ENCODE measurements at places on chromosomes 2 and 18.

- DNase-seq: no peak
Measured at GRCh38 chr2:112476434-112476833, 5.5 kb upstream of the TTL start.

GRCh38 chr2:156625360-156626170 lies 189.4 kb downstream of the GPD2 start:
- no peak for DNase-seq

DNA sequence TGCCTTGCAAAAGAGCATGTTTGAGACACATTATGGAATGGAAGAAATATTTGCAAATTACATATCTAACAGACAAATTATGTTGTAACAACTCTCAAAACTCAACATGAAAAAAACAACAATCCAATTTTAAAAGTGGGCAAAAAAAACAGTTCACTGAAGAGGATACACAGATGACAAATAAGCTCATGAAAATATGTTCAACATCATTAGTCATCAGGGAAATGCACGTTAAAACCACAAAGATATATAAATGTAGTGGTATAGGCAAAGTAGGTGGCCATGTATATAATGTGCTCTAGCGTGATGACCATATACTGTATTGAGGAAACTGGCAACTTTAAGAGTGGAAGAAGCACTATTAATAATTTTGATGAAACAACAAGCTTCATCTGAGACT lies 220.1 kb downstream of the IRS1 start:
- no peak for DNase-seq

GRCh38 chr2:83900862-83901261 lies 558.2 kb downstream of the SUCLG1 start:
- no peak for DNase-seq

GRCh38 chr2:159736048-159736447 lies 23.7 kb downstream of the MARCHF7 start:
- DNase-seq: no peak
